ENCODE measurements at places on chromosomes 7 and 10. TPM values are rescaled to one million over a fixed set of nuclear protein-coding genes. Genes with fewer than 3 reads are reported as not detected.

- no peak for DNase-seq
Observed at GRCh38 chr10:44818041-44818649, 93.0 kb upstream of the TMEM72 start.

DNA sequence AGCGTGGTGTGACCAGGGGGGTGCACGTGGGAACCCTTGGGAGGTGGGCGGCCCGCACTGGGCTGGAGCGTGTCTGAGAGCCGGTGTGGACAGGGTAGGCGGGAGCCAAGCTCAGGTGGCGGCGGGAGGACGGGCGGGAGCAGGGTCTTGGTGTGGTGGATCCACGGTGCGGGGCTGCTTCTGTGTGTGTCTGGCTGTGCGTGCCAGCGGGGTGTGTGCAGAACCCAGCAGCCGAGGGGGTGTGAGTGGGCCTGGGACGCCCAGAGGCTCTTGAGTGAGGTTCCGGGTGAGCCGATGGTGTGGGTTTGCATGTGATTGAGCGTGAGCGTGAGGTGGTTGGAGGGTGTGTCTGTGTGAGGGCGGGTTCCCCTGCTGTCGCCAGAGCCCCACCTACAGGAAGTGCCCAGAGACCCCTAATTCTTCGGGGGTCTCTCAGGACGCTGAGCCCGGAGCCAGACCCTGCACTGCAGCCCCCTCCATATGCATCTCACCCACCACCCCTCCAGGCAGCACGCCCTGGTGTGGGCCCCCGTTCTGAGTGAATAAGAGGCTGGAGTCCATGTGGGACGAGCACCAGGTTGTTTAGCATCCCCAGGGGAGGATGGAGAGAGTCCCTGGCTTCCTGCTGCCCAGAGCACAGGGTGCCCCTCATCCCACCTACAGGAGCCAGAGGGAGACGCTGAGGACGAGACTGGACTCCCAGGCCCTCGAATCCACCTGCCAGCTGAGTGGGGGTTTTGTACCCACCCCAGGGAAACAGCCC lies 78.2 kb downstream of the ELFN1 start:
- no peak for DNase-seq

GRCh38 chr7:42269161-42269560 lies 32.2 kb upstream of the GLI3 start:
- DNase-seq: peak; percentile 16

DNA sequence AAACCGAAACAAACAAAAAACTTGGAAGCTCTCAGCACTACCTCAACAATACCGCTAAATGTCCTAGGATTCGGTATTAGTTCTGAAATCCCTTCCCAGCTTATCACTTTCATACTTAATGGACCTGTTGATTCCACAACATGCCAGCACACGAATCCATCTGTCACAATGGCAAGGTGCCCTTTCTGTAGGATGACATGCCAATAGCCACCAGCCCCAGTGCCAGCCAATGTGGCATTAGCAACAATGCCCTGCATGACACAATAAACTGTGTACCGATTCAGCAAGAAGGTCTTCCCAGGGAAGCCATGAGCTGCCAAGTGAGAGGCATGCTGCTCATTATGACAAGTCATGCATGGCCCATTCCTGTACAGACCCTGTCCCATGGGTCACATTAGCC lies 35.6 kb upstream of the CHCHD3 start:
- no peak for DNase-seq

GRCh38 chr10:19966751-19967150 lies 150.5 kb downstream of the PLXDC2 start:
- DNase-seq: no peak

DNA sequence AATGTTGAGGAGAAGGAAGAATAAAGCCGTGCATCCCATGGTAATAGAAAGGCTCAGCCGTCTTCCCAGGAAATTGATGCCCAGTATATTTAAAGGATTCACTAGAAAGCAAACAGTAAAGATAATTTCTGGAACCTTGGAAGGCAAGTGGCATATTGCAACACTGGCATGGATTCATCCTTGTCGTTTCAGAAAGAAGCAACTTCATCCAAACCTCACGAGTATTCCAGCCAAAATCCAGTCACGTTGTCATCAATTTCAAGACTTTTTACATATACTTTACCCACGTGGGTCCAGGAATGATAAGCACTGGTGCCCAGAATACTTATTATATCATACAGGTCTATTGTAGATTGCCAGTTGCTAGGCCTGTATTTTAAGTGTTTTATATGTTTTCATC lies 73.8 kb downstream of the SVOPL start:
- no peak for DNase-seq

GRCh38 chr10:93261961-93262610 lies 188.4 kb downstream of the CYP26A1 start:
- DNase-seq: peak; percentile 36

GRCh38 chr7:33446551-33446950 lies 317.2 kb downstream of the BBS9 start:
- no peak for DNase-seq

GRCh38 chr7:159092701-159093121 lies 52.0 kb downstream of the VIPR2 start:
- DNase-seq: no peak

GRCh38 chr7:57443567-57443966 lies 6.4 kb upstream of the ZNF716 start:
- DNase-seq: no peak

DNA sequence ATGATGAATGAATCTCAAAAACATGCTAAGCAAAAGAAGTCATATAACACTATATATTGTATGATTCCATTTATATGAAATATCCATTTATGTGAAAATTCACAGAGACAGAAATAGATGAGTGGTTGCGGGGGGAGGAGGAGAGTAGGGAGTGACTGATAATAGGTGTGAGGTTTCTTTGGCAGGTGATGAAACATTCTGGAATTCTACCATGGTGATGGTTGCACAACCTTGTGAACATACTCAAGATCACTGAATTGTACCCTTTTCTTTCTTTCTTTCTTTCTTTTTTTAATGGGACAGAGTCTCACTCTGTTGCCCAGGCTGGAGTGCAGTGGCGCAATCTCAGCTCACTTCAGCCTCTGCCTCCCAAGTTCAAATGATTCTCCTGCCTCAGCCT lies 10.7 kb downstream of the SVOPL start:
- peak; percentile 18 for DNase-seq

DNA sequence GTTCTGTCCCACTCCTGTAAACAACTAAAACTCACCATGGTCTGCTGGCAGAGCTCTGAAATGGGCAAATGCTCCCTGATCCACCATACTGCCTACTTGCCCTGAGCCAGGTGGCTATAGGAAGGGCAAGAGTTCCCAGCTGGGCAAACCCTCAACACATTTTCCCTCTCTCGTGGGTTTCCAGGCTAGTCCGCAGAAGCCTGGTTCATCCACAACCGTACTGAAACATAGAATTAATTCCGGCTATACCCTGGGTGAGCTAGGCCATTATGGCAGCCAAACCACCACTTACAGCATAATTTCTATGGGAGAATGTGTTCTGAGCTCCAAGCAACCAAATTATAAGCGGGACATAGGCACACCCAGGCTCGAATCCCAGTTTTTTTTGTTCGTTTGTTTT lies 20.1 kb upstream of the DDIT4 start:
- no peak for DNase-seq

DNA sequence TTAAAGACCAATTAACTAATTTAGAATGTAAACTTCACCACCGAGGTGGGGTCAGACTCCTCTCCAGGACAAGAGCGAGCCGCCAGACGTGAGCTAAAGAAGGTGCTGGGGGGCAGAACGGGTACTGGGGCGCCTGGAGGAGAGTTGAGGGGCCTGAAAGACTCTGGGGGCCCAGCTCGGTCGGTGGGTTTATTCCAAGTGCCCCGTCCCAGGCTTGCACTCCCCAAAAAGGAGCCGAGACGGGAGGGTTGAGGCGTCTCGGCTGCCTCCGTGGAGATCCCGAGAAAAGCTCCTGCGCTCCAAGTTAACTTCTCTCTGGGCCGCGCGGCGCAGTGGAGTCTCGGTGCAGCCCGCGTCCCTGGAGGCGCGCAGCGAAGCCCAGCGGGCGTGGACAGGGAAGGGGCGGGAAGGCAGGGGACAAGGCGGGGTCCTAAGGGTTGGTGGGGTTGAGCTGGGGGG lies 553.3 kb downstream of the TFEC start:
- DNase-seq: no peak

GRCh38 chr7:92403760-92404074 lies 43.6 kb upstream of the GATAD1 start:
- DNase-seq: no peak

DNA sequence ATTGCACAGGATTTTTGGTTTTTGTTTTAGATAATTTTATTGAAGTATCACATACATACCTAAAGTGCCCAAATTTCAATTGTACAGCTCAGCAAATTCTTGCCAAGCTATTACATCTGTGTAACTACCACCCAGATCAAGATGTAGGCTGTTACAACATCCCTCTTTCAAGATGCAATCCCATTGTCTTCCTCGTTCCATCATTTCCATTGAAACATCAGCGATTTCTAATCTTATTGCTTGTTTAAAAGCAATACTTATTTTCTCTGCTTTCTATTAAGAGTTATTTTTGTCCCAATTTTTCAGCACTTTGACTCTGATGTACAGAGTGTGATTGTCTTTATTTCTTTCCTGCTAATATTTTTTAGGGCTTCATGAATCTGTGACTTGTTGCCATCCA lies 372.8 kb upstream of the SHH start:
- DNase-seq: no peak

- peak; percentile 81 for DNase-seq
Observed at GRCh38 chr7:134514663-134515062, 12.7 kb upstream of the AKR1B10 start.

GRCh38 chr7:28065308-28065707 lies 115.3 kb downstream of the JAZF1 start:
- peak; percentile 57 for DNase-seq

- DNase-seq: no peak
Observed at GRCh38 chr10:20114179-20114578, 297.9 kb downstream of the PLXDC2 start.

GRCh38 chr7:50656141-50656895 lies 91.1 kb upstream of the DDC start:
- no peak for DNase-seq

FOXP2 gene
- 1.9 TPM for total RNA-seq

OR2A12 gene
- not detected for total RNA-seq

AGAP9 gene
- 6.8 TPM for total RNA-seq

SPDYE5 gene
- 0.35 TPM for total RNA-seq

SNCG gene
- total RNA-seq: 5.2 TPM

AQP1 gene
- total RNA-seq: 4.4 TPM

BLNK gene
- 2.8 TPM for total RNA-seq

CLIP2 gene
- 23.6 TPM for total RNA-seq

EN2 gene
- total RNA-seq: 0.05 TPM
